HTR-8/SVneo (cell line): ENCODE measurements at places on chromosomes 12 and 14.

DNA sequence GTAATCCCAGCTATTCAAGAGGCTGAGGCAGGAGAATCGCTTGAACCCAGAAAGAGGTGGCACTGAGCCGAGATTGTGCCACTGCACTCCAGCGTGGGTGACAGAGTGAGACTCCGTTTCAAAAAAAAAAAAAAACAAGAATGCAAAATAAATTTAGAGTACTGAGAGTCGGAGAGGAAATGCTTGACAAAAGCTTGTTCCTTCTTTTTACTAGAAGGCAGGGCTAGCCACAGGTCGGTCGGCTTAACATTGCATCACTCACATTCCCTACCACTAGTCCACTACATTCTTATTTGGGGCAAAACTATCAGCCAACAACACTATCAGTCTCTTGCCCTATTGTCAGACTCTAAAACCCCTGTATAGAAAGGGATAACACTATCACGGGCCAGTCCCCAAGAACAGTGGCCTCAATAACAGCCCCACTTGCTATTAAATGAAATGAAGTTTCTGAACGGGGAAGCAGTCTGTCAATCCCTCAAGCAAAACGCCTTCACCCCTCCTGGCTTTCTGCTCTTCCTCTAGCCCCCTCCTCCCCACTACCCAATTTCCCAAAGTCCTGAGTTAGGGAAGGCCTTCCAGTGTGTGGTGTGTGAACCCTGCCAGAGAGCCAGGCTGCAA, 1.0 kb downstream of the RNF41 start:
- no peak for DNase-seq

DNA sequence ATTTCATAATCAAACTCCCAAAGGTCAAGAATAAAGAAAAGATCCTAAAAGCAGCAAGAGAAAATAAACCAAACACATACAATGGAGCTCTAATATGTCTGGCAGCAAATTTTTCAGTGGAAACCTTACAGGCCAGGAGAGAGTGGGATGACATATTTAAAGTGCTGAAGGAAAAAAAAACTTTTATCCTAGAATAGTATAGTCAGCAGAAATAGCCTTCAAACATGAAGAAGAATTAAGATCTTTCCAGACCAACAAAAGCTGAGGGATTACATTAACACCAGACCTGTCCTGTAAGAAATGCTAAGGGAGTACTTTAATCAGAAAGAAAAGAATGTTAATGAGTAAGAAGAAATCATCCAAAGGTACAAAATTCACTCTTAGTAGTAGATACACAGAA, 215.7 kb upstream of the IGF1 start:
- DNase-seq, result no peak

- no peak for DNase-seq
Observed at GRCh38 chr14:21902561-21903181, 229.1 kb upstream of the OR4E1 start.

- DNase-seq, result no peak
Observed at GRCh38 chr12:46451276-46452021, 78.9 kb upstream of the SLC38A2 start.

DNA sequence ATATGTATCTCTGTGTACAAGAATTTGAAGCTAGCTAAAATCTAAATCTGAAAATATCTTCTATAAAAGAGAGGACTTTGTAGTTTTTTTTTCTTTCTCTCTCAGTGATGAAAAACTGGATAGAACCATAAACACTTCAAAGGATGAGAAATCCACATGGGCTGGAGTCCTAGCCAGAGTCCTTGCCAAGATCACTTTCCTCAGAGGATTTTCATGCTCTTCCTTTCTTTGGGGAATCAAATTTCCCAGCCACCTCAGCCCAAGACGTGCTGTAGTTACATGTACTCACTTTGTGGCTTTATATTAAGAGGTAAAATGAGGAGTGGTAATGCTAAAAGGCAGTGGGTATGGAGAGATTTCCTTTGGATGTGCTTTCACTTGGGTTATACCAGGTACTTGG, 110.3 kb downstream of the SLC38A1 start:
- no peak for DNase-seq

- DNase-seq, result peak; percentile 85
Observed at GRCh38 chr14:73452341-73453186, 5.8 kb downstream of the NUMB start.

GRCh38 chr14:59037086-59037485, 151.4 kb upstream of the DAAM1 start:
- DNase-seq, result no peak

DNA sequence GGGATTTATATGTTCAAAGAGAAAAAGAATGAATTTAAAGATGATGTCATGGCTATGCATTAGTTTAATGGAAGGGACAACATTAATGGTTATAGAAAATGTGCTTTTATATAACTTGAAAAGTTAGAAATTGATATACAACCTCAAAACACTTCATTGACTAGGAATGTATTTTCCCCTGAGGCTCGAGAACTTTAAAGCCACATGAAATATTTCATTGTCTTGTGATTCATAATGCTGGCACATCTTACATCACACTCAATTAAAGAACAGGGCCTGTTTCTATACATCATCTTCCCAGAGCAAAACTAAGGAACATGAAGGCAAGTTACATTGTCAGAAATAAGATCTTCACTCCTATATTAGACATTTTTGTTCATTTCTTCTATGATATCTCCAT, 35.2 kb upstream of the PAWR start:
- peak; percentile 64 for DNase-seq

GRCh38 chr12:14965221-14965620, 3.8 kb upstream of the ARHGDIB start:
- no peak for DNase-seq

DNA sequence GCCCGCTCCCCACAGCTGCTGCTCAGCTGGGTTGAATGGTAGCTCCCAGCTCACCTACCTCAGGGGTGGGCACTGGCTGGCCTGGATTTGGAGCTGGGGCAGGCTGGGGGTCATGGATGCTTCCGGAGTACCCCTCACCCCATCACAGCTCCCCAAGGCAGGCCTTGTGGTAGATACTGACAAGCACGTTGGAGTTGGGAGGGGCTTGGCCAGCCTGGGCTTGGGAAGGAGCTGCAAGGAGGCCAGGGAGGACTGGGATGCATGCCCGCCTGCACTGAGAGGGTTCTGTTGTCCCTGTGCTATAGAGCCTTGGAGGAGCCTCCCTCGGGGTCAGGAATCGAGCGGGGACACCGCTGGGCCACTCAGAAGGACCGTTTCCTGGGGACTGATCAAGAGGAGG, 14.2 kb downstream of the TMEM63C start:
- DNase-seq, result no peak

- no peak for DNase-seq
Observed at GRCh38 chr12:1318327-1319031, 275.9 kb downstream of the FBXL14 start.

GRCh38 chr14:93115821-93116675, at the start of gene ITPK1:
Gene ITPK1 (minus strand): TSS chr14:93115925. CDS start chr14:93115163, 762 bp downstream.
- DNase-seq, result peak; percentile 51

GRCh38 chr12:132263061-132263360, 66.4 kb downstream of the GALNT9 start:
- DNase-seq, result no peak

DNA sequence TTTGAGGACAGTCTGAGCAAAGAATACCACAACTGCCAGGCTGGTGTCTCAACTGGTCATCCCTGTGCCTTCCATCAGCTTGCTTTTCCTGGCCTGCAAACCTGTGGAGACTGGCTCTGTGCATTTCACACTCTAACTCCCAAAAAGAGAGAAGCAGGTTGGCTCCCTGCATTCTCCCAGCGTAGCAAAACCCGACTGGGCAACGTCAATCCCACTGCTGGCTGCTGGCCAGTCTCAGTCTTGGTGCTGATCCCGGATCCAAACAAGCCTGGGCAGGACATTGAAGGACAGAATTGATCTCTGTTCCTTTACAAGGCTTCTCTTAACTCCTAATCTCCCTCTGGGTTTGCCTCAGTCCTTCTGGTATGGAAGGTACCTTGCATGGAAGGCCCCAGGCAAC, 65.4 kb downstream of the FZD10 start:
- no peak for DNase-seq

GRCh38 chr12:76284816-76285750, 63.1 kb downstream of the BBS10 start:
- DNase-seq, result no peak

DNA sequence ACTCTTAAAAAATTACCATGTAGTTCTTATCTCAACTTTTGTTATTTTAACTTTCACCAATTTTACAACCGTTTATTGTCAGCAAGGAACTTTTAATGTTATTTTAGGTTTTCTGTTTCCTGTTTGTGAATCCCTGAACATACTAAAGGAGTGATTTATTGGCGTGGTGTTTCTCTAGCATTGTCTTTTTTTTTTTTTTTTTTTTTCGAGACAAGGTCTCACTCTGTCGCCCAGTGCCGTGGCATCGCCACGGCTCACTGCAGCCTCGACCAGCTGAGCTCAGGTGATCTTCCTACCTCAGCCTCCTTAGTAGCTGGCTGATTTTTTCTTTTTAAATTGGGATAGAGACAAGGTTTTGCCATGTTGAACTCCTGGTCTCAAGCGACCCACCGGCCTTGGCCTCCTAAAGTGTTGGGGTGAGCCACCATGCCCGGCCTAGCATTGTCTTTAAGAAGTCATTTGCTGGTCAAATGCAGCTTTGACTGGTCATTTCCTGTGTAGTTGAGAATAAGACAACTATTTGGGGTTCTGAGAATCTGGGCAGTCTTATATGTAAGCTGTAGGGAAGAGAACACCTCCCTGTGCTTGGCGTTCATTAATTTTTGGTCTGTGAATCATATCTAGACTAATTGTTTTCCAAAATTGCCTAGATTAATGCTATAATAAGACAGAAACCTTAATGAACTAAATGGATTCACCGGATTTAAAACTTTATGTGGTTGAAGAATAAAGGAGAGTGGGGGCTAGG, 2.1 kb downstream of the WASHC4 start:
- DNase-seq, result no peak

- no peak for DNase-seq
Observed at GRCh38 chr14:26380637-26381036, 217.2 kb downstream of the NOVA1 start.

DNA sequence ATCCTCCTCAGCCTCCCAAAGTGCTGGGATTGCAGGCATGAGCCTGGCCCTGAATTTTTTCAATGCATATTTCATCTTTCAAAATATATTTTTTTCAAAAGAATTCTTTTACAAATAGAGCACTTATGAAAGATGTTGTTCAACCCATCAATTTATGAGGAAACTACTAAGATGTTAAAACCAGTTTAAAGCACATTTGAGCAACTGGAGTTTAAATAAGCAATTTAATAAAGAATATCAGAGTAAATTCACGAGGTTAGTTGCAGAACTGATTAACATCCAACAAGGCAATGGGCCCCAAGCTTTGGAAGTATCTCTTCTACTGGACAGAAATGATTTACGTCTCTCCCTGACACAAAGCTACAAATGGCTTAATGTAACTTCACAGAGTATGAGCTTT, 23.3 kb downstream of the GLT1D1 start:
- DNase-seq, result no peak

DNA sequence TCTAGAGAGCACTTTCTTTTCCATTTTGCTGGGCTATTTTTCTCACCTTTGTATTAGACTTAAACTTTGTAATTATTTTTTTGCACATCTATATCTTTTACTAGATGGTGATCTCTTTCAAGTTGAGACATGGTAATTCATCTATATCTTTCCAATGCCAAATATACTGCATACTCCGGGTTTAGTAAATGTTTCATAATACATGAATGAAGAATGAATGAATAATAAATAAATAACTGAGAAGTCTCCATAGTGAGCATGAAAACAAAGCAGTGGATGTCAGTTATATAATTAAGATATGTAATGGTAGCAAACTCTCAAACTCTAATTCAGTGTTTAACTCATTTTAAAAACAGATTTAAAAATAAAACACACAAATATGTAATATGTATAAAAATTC, 342.5 kb upstream of the KITLG start:
- no peak for DNase-seq

DNA sequence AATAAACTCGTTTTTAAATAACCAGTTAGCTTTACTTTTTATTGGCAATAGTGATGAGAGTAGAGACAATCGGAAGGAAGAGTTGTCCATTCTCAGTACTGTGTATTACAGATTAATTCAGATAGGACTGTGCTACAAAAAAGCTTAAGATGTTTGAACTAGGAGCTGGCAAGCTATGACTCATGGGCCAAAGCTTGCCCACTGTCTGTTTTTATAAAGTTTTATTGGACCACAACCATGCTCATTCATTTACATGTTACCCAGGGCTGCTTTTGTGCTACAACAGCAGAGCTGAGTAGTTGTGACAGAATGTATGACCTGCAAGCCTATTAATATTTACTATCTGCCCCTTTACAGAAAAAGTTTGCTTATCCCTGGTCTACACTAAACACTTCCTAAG, 19.4 kb downstream of the GNS start:
- DNase-seq, result no peak

DNA sequence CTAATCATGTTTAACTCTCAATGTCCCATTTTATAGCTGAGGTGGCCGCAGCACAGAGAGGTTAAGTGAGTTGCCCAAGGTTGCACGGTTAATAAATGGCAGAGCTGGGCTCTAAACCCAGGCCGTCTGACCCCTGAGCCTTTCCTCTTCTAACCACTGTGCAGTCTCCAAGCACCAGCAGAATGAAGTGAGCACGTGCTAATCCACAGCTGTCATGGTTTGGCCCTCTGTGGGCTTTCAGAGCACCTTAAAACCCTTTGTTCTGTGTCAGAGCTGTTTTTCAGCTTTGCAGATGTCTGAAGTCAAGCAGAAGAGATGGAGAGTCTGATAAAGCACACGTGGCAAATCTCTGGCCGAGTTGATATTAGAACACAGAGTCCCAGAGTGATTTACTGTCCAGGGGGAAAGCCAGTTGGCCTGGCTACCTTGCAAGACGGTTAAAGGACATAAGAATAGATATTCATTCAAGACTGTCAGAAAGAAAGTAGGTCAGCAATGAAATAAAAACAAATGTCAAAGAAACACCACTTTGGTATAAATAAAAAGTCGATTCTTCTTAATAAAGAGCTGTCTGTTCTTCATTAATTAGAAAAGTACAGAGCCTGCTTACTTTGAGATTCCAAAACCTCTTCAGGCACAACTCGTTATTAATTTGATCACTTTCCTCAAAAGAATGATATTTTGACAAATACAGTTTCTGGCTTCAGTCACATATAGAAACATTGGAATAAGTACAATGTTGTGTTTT, 107.3 kb downstream of the CRADD start:
- peak; percentile 19 for DNase-seq

DNA sequence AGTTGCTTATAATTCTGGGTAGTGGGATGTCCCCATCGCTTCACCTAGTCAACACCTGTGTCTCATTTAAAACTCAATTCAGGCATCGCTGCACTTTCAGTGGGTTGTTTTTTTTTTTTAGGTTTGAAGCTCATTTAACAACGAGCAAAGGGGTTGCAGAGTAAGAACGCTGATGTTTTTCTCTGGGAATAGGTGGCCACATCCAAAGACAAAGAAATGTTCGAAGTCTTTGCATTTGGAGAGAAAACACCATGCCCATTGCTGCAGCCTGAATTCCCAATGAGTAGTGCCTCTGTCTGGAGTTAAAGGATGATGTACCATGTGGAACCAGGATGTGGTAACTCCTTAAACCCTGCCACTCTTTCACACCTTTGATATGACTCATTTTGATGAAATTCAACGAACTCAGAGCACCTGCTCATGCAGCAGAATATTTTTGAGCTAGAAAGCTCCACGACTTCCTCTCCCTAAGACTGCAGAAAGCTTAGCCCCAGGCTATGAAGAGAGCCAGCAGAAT, 35.1 kb upstream of the BATF start:
- DNase-seq, result no peak

GRCh38 chr12:5073054-5073453, 29.4 kb downstream of the KCNA5 start:
- DNase-seq, result no peak

- no peak for DNase-seq
Observed at GRCh38 chr12:54561164-54561563, 11.8 kb downstream of the PDE1B start.
